ENCODE measurements at places on chromosomes 12 and 14.

GRCh38 chr12:14638066-14638465 is 58.3 kb downstream of the GUCY2C start:
- DNase-seq: no peak

- no peak for DNase-seq
Measured at GRCh38 chr12:38995249-38995648, 89.9 kb upstream of the CPNE8 start.

GRCh38 chr12:75724928-75725312 is 213.5 kb upstream of the KRR1 start:
- DNase-seq: no peak

DNA sequence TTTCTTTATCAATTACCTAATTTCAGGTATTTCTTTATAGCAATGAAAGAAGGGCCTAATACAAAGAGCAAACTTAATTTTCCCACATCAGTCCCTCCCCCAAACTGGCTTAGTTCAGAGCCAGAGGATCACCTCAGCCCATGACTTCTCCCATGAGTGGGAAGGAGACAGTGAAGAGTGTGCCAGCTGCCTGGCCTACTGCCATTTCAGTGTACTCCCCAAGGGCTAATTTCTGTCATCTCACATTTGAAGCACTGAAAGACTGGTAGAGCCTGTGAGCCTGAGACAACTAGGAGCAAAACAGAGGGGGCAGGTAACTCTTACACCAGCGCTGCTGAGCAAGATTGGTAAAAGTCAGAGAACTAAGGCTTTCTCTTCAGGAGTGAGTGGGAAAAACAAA is 29.1 kb upstream of the ADAM20 start:
- DNase-seq: no peak

DNA sequence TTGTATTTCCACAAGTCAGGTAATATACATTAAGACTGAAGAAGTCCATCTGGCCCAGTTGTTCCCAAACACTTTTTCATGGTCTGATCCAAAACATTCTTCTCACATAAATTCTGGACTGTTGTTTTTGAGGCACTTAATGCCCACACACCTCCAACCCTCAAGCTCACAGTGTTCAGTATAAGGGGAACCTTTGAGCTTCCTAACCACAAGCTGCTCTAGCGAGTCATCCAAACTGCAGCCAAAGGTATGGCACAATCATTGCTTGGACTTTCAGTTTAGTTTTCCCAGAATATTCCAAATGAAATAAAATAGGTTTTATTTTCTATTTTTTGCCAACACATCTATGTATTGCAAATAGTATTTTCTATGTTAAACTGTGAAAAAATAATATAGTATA is 103.0 kb downstream of the PUS7L start:
- no peak for DNase-seq

- DNase-seq: no peak
Measured at GRCh38 chr14:89485264-89485663, 68.2 kb upstream of the FOXN3 start.

- DNase-seq: no peak
Measured at GRCh38 chr14:79638672-79639266, 572.5 kb downstream of the DIO2 start.

DNA sequence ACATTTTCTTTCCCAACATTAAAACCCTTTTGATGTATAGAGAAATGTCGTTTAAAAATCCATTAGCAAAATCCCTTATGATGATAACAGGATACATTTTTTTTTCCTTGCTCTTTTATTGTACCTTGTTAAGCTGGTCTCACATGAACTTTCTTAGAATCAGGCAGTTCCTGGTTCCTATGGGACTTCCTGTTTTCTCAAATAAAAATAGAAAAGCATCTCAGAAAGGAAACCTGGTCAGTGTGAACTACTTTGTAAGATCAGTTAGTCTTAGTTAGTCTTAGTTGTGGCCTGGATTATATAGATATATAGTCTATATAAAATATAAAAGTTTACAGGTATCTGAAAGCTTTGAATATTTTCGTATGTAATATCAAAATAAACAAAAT is 40.3 kb downstream of the LEMD3 start:
- DNase-seq: no peak

- DNase-seq: no peak
Measured at GRCh38 chr14:38309522-38310277, 53.8 kb upstream of the CLEC14A start.

DNA sequence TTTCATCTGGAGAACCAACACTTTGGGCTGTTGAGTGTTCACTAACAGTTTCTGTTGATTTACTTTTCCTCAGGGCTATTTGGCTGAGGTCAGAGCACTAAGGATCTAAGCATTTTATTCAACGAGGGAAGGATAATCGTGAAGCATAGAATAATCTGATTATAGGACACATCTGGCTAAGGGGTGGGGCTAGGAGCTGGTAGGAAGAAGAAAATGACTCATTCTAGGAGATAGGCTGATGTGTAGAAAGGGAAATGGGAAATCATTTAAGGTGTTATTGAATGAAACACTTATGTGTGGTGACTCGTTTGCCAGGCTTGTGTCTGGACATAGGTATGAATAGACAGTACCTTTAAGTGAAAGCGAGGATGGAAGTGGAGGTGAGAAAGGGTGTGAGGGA is 167.2 kb downstream of the ETNK1 start:
- no peak for DNase-seq

- no peak for DNase-seq
Measured at GRCh38 chr12:132352896-132353800, 23.8 kb upstream of the GALNT9 start.

DNA sequence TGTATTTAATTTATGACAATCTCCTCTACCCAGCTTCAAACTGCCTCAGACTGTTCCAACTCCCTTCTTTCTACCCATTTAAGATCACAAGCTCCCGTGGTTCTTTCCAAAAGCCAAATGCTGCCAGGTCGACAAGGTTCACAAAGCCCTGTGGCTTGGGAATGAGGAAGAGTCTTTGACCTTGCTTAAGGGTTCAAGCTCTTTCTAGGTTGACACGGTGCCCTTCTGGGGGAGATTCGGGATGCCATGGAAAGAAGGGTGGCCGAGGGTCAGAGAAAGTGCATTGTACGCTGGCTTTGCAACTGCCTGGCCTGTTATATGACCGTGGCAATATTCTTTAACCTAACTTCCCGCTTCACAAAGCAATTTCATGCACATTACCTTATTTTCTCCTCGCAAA is 239.3 kb downstream of the ANO2 start:
- no peak for DNase-seq

- no peak for DNase-seq
Measured at GRCh38 chr14:89293314-89293916, 123.6 kb downstream of the FOXN3 start.

DNA sequence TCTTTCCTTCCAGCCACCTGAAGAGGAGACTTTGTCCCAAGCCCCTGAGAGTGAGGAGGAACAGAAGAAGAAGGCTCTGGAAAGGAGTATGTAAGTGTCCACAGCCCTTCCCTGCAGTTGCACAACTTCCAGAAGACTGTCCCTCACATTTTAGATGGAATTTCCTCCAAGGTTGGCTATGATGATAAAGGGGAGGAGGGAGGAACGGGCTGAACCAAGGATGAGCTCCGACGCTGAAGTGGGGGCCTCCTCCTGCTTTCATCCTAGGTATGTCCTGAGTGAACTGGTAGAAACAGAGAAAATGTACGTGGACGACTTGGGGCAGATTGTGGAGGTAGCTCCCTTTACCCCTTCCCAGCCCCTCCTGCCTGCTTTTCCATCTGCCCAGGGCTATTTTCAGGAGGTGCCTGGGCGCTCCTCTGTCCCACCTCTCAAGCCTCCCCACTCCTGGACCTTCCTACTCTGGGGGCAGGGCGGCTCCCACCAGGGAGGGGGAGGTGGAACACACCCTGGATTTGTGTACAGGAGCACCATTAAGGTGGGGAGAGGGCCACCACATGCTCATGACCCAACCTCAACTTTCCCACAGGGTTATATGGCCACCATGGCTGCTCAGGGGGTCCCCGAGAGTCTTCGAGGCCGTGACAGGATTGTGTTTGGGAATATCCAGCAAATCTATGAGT is 2.3 kb downstream of the ARHGEF25 start:
- DNase-seq: no peak

- DNase-seq: no peak
Measured at GRCh38 chr12:127761880-127762279, 505.1 kb upstream of the TMEM132C start.

DNA sequence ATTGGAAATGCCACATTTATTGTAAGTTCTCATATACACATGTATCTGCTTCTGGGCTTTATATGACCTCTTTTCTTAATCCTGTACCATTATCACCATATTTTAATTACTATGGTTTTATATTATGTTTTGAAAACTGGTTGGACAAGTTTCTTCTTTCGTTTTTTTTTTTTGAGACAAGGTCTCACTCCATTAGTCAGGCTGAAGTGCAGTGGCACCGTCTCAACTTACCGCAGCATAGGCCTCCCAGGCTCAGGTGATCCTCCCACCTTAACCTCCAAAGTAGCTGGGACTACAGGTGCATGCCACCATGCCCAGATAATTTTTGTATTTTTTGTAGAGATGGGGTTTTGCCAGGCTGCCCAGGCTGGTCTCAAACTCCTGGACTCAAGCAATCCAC is 44.6 kb downstream of the GALNT4 start:
- no peak for DNase-seq

- DNase-seq: no peak
Measured at GRCh38 chr12:68280240-68280639, 26.8 kb upstream of the IL22 start.

DNA sequence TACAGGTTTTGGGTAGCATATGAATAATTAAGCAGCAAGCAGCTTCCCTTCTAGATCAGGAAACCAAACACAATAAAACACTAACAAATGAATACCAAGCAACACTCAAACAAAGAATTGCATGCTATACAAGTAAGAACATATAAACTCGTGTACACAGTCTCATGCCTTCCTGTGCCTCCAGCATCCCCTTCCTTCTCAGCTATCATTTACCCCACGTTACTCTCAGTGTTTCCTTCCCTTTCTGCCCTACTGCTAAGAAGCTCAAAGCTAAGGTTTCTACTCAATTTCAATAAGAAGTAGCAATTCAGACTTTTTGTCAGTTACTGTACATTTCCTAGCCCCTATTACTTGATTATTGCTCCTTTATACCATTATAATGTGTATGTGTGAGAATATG is 81.0 kb downstream of the DUSP16 start:
- no peak for DNase-seq

DNA sequence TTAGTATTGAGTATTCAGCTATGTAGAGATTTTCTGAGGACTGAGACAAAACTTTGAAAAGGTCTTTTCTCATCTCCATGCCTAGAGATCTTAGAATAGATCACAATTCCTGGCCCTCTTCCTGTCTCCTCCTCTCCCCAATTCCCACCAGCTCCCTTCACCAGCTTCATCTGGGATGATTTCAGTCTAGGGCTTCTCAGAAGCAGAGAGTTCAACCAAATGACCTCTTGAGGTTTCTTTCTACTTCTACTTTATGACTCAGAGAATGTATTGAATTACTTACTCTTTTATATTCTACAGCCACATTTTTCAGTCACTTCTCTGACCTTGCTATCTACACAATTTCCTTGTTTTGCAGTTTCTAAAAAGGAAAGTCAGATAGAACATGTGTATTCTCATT is 19.4 kb upstream of the SNX6 start:
- no peak for DNase-seq

- DNase-seq: no peak
Measured at GRCh38 chr12:69338120-69338859, 9.9 kb upstream of the LYZ start.

DNA sequence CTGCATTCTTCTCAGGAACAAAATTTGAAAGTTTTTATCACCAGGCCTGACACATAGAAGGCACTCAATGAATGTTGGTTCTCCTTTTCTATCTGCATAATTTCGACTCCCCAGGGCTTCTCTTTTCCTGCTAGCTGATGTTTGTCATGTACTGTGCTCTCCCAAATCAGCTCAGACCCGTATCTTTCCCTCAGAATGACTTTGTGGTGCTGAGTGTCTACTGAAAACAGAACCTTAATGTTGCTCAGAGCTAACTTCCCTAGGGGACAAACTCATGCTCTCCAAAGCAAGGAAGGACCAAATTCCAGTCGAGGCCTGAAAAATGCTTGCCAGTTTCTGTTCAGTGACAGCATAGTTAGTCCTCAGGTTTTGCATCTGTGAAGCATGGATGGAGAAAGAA is 1.9 kb downstream of the ARHGDIB start:
- no peak for DNase-seq

DNA sequence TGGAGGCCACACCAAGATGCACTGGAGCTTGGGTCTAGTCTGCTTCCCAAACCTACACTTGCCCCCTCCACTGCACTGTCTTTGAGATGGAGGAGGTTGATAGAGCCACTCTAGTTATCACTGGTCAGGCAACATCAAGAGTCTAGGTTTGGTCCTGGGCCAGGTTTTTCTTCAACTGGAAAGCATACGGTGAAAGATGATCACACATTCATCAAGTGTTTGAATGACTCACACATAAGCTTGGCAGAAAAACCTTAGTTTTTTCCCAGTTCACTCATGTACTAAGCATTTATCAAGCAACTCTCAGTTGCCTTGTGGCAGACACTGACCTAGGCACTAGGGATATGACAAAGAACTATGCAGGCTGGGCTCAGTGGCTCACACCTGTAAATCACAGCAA is 84.5 kb downstream of the PLEKHG3 start:
- no peak for DNase-seq

DNA sequence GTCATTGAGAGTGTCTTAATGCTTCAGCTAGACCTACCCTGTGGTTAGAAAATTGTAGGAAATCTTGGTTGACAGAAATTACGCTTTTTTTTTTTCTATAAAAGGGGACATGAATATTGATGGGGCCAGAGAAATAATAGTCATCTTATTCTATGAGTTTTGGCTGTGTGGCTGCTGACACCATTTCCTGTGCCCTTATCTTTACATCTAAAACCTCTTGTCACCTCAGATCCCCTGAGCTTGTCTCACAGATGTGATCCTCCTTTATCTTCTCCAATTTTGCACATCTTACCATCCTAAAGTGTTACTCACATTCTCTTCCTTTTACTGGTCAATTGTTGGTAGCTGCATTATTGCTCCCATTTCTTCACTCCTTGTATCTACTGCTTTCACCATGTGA is 36.1 kb downstream of the ASCL1 start:
- DNase-seq: no peak

DNA sequence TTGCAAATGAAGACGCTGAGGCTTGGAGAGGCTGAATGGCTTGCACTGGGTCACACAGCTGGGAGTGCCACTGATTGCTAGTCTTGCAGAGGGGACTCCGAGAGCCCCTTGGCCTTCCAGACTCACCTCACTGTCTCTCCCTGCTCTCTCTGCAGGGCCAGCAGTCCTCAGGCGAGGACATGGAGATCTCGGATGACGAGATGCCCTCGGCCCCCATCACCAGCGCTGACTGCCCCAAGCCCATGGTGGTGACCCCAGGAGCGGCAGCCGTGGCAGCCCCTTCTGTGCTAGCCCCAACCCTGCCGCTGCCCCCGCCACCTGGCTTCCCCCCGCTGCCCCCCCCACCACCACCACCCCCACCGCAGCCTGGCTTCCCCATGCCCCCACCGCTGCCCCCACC is 10.1 kb downstream of the SETD1B start:
- no peak for DNase-seq

- DNase-seq: no peak
Measured at GRCh38 chr12:81888106-81888740, 129.1 kb upstream of the PPFIA2 start.

DNA sequence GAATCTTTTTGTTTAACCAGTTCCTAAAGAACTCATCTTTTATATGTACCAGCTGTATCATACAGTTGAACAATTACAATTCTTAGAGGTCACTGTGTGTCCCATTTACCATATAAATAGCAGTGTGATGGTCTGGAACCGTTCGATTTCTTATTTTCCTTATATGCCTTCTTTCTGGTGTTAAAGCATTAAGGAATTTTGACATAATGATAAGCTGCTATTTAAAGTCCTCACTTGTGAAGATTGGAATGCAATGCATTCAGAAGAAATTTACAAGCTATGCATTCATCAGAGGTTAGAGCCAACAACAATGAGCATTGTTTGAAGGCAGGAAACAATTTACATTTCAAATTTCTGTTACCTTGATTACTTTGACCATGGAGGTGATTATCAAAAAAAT is 80.0 kb upstream of the PRICKLE1 start:
- DNase-seq: no peak
